HuH-7.5 (cell line): ENCODE measurements at places on chromosomes 2 and 18.

- DNase-seq = no peak
These were observed 70.3 kb upstream of the RAB12 start for GRCh38 chr18:8538935-8539334.

DNA sequence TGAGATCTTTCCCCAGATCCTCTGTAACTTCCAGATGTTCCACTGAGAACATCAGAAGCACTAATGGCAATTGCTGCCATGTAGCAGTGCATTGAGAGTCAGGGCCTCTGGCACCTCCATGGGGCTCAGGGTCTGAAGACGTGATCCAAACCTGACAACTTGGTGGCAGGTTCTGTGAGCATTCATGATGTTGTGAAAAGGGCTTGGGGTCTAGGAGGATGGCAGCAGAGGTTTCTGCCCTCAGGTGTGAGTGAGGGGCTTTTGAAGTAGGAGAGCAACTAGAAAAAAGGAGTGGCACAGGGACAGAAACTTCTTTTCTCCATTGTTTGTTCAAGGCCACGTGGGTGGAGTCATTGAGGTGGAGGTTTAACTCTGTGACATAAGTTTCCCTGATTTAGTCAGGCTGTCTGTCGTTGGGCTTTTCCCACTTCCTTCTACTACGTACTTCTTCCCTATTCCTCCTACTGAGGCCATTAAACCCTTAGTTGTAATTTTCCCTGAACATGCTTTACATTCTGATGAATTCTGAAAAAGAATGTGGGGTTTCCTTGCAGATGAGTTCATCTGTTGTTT, 13.1 kb downstream of the CFLAR start:
- DNase-seq = no peak

- no peak for DNase-seq
These were observed 192.1 kb upstream of the NCKAP5 start for GRCh38 chr2:133760376-133760775.

GRCh38 chr2:3294493-3294892, 83.1 kb downstream of the EIPR1 start:
- no peak for DNase-seq

DNA sequence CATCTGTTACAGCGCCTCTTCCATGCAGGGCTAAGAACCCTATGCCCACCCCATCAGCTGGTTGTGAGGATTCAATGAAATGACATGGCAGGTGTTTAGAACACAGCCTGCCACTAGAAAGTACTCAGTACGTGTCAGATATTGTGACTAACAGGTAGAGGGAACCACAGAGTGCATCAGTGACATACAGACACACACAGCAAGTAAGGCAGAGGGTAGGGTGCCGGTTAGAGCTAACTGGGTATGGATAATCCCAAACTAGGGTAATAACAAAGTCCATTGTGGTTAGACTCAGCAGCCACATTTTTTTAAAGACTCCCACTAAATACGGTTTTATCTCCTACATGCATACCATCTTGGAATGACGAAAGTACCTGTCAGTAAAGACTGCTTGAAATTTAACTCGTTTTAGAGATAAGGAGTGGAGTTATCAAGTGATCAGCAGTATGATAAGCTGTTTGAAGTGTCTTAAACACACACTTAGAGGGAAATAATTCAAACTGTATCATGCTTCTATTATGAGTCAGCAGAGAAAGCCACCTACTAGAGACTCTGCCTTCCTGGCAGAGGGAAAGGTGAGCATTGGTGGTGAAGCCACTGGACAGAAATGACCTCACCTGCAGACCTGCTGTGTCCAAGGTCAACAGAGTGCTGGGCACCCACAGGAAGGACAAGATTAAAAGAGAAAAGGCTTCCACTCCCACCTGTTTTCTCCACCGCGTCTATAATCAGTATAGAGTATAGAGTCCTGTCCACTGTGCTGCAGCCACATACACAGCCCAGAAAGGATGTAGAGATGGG, 20.6 kb downstream of the MPPE1 start:
- no peak for DNase-seq

- peak; percentile 75 for DNase-seq
These were observed 38.0 kb upstream of the SNED1 start for GRCh38 chr2:240960309-240960970.

- DNase-seq = no peak
These were observed 13.9 kb downstream of the BIN1 start for GRCh38 chr2:127092901-127093516.

- no peak for DNase-seq
These were observed 448.1 kb upstream of the VRK2 start for GRCh38 chr2:57598551-57598950.

DNA sequence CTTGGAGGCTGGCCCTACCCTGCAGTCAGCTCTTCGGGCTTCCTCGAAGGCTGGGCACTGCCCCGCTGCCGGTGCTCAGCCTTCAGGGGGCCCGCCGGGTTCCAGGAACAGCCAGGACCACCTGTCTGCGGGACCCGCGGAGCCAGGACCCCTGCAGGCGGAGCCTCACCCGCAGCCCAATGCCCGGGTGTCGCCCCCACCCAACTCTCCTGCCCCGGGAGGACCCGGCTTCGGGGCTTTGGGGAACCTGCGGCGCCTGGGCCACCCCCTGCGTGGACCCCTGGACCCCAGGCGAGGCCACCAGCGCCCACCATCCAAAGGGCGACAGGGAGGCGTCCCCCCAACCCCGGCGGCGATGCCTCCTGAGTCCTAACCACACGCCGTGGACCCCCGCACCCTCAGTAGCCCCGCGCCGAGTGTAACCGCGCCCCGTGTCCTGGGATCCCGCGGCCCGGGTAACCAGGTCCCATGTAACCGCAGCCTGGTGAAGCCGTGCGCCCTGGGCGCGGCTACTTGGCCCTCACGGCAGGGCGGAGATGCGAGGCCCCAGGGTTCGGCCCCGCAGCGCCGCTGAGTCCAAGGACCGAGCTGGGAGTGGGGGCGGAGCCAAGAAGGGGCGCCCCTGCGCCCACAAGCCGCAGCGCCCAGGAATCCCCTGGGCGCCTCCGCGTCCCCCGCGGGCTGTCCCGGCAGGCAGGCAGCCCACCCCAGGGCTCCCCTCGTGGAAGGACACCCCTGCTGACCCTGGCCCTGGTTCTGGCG, 11.0 kb upstream of the UBE2F start:
- DNase-seq = no peak
